ENCODE measurements at places on chromosomes 13 and 19.

DNA sequence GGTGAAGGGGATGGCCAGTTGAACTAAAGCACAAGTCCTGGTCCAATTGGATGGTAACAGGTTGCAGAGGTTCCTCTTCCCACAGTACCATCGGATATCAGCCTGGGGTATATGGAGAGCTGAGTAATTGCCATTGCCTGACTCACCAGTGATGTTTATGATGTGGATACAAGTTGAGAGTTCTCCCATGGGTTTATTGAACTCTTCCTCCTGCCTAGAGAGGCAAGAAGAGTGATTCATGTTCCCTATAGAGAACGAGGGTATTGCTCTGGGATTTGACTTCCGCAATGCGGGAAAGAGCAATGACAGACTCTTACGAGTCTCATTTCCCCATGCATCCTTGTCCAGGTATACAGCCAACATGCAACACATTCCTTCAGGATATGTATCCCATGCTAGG, 111.3 kb upstream of the PCDH9 start:
- no peak for DNase-seq

DNA sequence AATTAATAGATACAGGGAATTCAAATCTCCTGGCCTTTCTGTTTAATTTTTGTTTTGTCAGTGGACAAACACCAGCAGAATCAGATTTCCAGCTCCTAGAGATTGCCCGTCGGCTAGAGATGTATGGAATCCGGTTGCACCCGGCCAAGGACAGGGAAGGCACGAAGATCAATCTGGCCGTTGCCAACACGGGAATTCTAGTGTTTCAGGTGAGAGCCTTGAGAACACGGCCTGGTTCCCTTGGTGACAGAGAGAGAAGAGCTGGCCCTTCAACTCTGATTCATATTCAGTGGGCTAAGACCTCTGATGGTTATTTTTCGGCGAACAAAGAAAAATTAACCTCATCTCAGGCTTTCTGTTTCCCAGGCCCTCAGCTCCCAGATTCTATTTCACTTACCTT, 191.3 kb downstream of the STK24 start:
- DNase-seq: no peak

DNA sequence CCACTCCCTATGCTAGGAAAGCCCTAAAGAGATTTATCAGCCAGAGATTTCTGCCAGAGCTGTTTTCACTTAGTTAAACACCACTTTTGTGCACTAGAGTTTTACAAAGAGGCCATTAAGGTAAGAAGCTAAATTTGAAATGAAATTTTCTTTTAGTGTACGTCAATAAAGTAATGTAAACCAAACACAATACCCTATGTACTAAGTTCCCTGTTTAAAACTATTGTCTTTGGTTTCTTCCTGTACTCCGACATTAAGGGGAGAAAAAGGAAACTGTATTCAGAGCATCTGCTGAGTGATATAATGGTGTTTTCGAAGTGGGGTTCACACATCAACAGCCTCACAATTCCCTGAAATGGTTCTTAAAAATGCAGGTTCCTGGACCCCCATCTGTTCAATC, 40.7 kb upstream of the STARD13 start:
- DNase-seq: no peak

DNA sequence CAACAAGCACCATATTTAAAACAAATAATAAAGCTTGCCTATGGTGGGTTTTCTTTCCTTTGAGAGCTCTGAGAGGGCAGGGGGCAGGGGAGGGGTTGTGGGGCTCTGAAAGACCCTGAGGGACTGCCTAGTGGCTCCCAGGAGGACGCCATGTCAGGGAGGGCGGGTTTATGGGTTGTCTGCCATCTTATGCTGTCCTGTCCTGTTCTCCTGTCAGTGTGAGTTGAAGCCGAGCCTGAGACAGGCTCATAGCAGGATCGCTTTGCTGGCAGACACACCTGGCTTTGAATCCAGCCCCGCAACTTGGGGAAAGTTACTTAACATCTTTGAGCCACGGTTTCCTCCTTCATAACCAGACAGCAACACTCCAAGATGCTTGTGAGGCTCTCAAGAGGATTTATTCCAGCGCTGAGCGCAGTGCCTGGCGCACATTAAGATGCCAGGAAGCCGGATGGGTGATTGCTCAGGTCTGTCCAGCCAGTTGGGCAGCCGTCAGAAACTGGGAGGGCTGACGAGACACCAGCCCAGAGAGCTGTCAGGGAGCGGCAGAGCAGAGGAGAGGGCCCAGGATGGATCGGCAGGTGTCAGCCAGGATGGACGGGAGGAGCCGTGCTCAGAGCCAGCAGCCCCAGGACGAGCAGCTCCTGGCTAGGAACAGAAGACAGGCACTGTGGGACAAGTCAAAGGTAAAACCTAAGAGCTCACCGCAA, 36.8 kb upstream of the C1QTNF9 start:
- DNase-seq: no peak

GRCh38 chr19:8641908-8642547, 11.6 kb downstream of the NFILZ start:
- peak; percentile 83 for DNase-seq

Data from NB4 (cell line).